ENCODE measurements at places on chromosomes 2 and 18.

- no peak for DNase-seq
Measured at GRCh38 chr18:49878015-49878414, 64.7 kb upstream of the ACAA2 start.

DNA sequence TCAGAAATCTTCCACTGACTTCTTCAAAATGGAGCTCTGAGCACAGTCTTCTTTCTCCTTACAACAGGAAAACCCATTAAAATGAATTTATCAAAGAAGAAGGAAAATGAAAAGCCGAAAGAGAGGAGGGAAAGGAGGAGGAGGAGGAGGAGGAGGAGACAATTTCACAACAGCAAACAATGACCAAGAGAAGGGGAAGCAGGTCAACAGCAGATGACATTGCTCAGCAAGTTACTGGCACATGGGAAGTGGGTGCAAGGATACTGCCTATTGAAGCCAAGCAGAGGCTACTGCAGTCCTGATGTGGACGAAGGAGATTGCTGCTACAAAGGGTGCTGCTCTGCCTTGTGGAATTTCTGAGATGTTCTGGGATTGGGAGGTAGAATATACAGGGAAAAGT, 268.2 kb upstream of the FBXO11 start:
- no peak for DNase-seq

GRCh38 chr2:86258106-86258505, 58.8 kb downstream of the MRPL35 start:
- DNase-seq, result no peak

DNA sequence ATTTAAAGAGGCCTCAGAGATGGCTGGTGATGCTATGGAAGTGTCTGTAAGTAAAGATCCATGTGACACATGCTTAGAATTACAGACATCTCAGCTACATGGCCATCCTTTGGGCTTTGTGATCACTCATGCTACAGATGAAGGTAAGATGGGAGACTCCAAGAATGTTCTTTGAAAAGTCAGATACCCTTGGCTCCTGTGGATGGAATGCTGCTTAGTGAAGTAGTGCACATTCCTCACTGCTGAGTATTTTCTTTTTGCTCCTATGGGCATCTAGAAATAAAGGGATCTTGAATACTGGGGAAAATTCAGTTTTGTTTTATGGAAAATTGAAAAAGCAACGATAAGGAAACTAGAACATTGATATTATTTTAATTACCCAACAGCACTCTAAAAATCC, 55.2 kb upstream of the REV1 start:
- DNase-seq, result no peak

GRCh38 chr2:231113489-231113888, 11.4 kb downstream of the HTR2B start:
- no peak for DNase-seq

DNA sequence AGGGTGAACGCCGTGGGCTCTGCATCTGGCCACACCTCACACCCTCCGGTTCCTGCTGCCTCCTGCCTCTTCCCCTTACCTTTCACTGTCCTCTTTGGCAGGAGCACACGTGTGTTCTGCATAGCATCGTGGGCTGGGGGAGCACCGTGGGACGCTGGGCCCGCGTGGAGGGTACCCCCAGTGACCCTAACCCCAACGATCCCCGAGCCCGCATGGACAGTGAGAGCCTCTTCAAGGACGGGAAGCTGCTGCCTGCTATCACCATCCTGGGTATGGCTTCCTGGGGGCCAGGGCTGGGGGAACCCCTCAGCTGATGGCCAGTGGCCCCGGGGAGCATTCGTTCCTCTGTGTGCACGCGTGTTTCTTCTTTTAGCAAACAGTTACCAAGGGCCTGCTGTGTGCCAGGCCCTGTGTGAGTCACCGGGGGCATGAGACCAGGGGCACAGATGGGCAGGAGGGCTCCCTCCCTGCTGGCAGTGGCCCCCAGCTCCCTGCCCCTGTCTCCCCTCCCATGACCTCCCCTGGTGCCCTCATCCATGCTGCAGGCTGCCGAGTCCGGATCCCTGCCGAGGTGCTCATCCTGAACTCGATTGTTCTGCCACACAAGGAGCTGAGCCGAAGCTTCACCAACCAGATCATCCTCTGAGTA, 7.6 kb downstream of the GMPPA start:
- no peak for DNase-seq

DNA sequence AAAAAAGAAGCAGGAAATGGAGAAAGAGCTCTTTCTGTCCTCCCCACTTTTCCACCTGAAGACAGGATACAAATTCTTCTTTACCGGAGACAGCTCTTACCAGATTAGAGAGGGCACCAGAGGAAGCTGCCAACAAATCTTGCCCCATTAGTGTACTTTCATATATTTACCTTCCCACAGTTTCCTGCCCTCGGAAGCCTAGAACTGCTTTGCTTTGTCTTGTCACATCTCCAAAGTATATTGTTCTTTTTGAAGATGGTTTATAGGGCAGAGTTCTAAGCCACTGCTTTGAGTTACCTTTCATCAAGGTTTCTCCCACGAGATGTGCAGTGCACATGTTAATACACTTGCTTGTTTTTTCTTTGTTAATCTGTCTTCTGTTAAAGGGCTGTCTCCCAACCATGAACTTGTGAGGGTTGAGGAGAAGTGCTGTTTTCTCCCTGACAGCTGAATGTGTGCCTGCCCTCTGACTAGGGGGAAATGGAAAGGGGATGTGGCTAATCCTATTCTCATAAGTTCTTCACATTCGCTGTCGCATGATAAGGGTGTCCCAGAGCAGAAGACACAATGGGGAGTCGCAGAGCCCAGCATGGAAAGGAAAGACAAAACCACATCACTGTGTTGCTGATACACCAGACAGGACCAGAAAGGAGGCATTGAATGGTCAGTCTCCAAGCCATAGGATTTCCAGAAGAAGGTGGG, 24.2 kb downstream of the CENPA start:
- no peak for DNase-seq

- DNase-seq, result no peak
Measured at GRCh38 chr2:65922794-65923193, 490.4 kb upstream of the SPRED2 start.

- no peak for DNase-seq
Measured at GRCh38 chr2:179936654-179937053, 70.4 kb downstream of the CWC22 start.

- no peak for DNase-seq
Measured at GRCh38 chr18:23341383-23341782, 111.7 kb upstream of the RIOK3 start.

GRCh38 chr2:201839727-201840126, 33.4 kb downstream of the CDK15 start:
- no peak for DNase-seq

DNA sequence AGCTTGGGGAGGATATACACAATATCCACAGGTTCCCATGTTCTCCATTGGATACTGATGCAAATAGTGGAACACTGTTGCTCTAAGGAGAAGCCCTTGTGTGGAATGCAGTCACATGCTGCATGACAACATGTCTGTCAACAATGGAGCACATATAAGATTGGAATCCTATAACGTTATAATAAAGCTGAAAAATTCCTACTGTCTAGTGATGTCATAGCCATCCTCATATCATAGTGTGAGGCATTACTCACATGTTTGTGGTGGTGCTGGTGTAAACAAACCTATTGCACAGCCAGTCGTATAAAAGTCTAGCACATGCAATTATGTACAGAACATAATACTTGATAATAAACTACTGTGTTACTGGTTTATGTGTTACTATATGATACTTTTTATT, 394.7 kb downstream of the FBXO15 start:
- no peak for DNase-seq

DNA sequence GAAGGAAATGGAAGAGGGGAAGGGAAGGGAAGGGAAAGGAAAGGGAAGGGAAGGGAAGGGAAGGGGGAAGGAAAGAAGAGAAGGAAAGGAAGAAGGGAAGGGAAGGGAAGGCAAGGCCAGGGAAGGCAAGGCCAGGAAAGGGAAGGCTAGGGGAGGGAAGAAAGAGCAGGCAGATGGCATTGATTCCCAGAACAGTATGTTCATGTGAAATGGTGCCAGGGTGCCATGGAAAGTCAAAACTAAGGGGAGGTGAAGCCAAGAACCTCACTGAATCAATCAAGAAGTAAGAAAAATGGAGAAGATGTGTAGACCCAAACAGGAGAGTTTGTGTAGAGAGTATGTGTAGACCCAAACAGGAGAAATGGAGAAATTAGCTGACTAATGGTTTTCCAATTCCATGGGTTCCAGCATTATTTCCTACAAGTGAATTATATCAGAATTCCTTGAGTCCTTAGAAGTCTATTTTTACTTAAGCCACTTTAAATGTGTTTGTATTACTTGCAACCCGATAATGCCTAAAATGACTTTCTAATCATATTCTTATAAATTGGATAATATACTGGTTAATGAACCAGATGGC, 367.6 kb downstream of the TXNL1 start:
- DNase-seq, result no peak

GRCh38 chr2:213161759-213162515, 10.5 kb upstream of the IKZF2 start:
- no peak for DNase-seq

DNA sequence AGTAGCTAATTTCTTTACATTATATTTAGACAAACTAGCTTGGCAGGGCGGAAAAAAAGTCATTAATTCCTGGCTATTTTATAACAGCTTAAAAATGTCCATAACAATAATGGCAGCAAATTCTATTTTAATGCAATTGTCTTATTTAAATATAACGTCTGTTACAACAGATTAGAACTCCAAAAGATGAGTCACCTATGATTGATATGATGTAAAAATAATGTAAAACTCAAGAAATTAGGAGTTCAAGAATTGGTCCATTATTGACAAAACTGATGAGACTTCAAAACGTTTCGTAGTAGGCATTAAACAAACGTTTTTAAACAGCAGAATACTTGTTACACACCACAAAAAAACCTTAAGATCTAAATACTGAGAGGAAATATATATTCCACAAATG, 2.7 kb downstream of the XPO1 start:
- no peak for DNase-seq

DNA sequence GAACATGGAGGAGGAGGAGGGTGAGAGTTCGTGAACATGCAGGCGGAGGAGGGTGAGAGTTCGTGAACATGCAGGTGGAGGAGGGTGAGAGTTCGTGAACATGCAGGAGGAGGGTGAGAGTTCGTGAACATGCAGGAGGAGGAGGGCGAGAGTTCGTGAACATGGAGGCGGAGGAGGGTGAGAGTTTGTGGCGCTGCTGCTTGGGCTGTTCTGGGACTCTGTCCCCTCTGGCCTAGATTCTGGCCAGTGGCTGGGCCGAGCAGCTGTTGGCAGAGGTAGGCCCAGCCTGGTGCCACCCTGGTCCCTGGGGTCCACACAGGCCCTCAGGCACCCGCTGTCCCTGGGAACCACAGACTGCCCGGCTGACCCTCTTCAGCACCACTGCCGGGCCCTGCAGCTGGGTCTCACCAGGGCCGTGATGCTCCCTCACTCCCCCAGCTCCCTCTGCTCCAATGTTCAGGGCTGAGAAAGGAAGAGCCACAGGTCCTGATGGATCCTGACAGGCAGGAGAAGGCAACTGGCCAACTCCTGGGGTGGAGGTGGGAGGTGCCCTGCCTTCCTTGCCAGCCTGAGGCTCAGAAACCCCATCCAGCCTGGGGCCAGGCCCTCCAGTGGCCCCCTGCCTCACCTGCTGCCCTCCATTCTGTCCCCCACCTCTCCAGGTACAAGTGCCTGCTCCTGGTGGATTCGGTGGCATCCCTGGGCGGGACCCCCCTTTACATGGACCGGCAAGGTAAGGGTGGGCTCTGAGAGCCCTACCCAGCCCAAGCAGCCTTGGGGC, 3.9 kb downstream of the AGXT start:
- DNase-seq, result no peak

- no peak for DNase-seq
Measured at GRCh38 chr2:133568172-133568571, at the start of gene NCKAP5. NCKAP5 (minus strand) TSS chr2:133568463; CDS start chr2:133517526, 50,937 bp downstream.

DNA sequence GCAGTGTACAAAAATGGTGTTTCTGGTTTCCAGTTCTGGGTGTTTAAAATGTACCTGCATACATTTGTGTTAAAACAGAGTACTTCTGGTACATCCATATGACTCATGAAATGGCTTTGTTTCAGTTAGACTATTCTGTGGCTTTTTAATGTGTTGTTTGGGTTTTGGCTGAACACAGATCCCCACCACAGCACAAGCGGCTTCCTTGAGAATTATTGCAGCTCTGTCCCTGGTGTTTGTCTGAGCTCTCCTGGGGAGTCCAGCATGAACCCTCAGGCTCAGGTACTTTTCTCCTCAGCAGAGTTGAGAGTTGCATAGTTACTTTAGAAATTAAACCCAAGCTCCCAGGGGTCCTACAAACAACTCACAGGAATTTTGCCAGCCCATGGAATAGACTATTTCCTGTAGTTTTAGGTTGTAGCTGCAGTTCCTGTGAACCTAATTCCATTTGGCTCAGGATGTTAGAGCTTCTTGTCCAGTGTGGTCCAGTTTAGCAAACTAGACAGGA, 64.8 kb upstream of the EML6 start:
- no peak for DNase-seq

DNA sequence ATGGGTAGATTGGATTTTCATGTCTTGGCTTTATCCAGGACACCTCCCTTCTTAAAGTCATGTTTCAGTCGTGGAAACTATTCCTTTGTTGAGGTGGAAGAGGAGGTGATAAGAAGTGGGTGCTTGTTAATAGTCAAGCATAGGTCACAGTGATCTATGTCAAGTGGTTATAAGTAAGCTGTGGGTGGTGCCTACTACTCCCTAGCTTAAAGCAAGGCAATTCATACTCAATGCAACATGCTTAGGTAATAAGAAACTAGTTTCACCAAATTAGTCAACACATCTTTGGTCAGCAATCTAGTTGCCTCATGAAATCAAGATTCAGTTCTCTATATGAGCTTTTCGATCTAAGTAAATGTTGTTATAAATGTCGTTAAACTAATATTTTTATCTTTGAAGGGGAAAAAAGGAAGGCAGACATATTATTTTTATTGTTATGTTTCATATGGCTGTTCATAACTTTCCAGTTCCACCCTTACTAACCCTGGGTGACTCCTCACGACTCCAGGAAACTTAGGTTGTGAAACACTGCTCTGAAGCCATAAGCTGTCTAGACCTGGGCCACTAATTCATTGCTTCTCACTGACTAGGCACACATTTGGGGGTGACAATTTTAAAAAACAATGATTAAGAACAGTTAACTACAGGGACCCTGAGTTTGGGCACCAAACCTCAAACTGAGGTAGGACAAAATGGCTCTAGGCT, 5.8 kb upstream of the ABCB11 start:
- no peak for DNase-seq

DNA sequence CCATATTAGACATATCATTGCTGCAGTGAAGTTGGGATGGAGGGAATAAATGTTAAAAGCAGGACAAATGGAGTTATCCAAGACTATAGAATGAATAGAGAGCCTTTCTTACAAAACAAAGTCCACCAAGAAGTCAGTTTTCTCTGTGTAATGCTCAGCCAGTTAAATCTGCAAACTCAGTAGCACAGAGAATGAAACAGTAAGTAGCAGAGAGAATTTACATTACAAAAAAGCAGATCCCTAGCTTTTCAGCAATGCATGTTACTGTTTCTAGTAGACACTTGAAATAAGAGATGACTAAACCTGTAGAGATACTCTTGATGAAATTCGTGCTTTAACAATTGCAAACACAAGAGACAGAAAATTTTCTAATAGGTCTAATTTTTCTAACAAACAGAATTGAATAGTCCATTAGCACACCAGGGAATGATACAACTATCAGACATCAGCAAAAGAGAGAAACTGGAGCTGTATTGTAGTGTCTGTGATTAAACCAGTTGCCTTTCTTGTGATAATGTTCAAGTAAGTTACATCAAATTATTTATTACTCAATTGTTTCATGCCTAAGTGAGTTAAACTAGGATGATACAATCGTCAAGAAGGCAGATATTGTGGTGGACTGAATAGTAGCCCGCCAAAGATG, 322.2 kb upstream of the DDX18 start:
- DNase-seq, result no peak
